AG04449 (cell line): ENCODE measurements at places on chromosomes 7 and 10.

GRCh38 chr7:32952876-32953275, 4.4 kb upstream of the FKBP9 start:
- no peak for DNase-seq

GRCh38 chr7:129862682-129863081, 90.1 kb downstream of the UBE2H start:
- no peak for DNase-seq

- no peak for DNase-seq
These were observed 203.9 kb downstream of the FRMD4A start for GRCh38 chr10:14126697-14127440.

GRCh38 chr7:91866599-91867148, 13.8 kb downstream of the MTERF1 start:
- DNase-seq = no peak

- no peak for DNase-seq
These were observed 77.6 kb downstream of the RNF216 start for GRCh38 chr7:5703572-5704533.

- DNase-seq = no peak
These were observed 82.7 kb upstream of the KLF6 start for GRCh38 chr10:3867454-3868270.

- DNase-seq = no peak
These were observed 291.3 kb downstream of the PTEN start for GRCh38 chr10:88154596-88155250.

DNA sequence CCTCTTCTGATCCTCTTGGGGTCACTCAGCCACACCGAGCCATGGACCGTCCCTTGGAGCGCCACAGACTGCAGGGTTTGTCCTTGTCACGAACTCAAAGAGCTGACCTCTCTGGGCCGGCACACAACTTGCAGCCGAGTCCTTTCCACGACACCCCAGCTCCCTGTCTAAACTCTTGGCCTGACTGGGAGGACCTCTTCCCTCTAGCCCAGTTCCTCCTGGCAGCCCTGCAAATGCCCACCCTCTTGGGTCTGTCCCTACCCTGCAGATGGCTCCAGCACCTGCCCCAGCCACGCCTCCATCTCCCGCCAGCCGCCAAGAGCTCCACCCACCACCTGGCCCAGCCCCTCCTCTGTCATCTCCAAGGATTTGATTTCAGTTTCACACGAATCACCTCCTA, 339.2 kb downstream of the DNAJB6 start:
- DNase-seq = no peak
